ENCODE measurements at places on chromosomes 16 and 17. TPM values are rescaled to one million over a fixed set of nuclear protein-coding genes. Genes with fewer than 3 reads are reported as not detected.

GRCh38 chr17:36532435-36532975 lies 2.2 kb downstream of the MYO19 start:
- no peak for DNase-seq

- DNase-seq: no peak
Measured at GRCh38 chr16:1865902-1866690, 5.9 kb downstream of the MEIOB start.

GRCh38 chr16:88352261-88353200 lies 30.2 kb upstream of the ZNF469 start:
- DNase-seq: no peak

GRCh38 chr16:25035494-25036405 lies 20.6 kb upstream of the ARHGAP17 start:
- DNase-seq: no peak

- no peak for DNase-seq
Measured at GRCh38 chr16:46787909-46788308, 39.8 kb upstream of the MYLK3 start.

DNA sequence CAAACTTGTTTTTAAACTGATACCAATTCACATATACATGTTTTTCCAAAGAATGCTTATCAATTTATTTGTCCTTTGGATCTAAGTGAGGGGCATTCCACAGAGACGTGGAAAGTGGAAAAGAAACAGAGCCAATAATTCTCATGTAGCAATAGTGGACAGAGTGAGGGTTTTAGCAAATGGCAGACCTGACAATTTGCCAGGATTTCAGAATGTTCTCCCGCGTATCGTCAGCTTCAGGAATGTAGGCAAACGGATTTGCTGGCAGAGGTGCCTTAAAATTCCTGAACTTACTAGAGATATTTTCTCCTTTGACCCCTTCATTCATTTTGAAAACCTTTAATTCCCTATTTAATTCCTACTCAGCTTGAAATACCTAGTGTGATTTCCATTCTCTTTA lies 193.4 kb upstream of the CPHXL start:
- no peak for DNase-seq

GRCh38 chr17:19274893-19275292 lies 37.7 kb downstream of the EPN2 start:
- no peak for DNase-seq

- DNase-seq: no peak
Measured at GRCh38 chr17:81863123-81863675, 2.9 kb upstream of the P4HB start.

GRCh38 chr16:78057803-78058564 lies 35.6 kb downstream of the CLEC3A start:
- DNase-seq: no peak

DNA sequence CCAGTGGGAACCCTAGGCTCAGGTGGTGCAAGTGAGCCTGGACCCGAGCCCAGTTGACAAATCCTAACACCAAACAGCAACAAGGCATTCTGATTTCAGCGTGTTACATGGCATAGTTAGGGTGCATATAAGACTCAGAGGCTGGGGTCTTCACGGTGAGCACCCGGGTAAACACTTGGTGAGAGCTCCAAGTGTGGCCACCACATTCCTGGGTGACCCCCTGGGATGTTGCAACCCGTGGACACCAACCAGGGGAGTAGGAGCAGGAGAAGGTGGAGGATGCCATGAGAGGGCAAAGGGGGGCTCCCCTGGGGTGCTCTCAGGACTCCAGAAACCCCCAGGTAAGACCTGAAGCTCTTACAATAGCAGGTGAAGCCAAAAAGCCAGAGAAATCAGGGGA lies 69.9 kb upstream of the CDH5 start:
- DNase-seq: peak; percentile 50

DNA sequence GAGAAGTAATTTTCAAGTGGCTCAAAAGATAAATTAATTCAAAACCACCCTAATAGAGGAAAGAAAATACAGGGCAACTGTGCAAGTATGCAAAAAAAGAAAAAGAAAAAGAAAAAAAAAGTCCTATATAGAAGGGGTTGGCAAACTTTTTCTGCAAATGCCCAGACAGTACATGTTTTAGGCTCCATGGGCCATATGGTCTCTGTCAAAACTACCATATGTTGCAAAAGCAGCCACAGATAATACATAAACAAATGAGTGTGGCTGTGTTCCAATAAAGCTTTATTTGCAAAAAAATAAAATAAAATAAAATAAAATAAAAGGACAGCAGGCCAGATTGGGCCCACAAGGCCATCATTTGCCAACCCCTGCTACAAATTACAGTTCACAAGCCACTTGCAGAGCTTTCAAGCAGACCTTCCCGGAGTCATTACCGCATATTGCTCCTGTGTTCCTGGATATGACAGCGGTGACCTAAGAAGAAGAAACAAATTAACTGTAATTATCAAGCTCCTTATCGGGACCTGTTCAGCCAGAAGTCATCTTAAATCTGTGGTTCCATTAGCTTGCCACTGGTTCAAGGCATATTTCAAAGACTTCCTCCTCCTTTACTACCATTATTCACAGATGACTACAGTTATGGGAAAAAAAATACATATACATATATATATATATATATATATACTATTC lies 15.9 kb downstream of the ZC3H7A start:
- DNase-seq: no peak

GRCh38 chr17:44417553-44417952 lies 28.1 kb upstream of the ITGA2B start:
- DNase-seq: no peak

- no peak for DNase-seq
Measured at GRCh38 chr17:310111-311010, 42.2 kb downstream of the RPH3AL start.

DNA sequence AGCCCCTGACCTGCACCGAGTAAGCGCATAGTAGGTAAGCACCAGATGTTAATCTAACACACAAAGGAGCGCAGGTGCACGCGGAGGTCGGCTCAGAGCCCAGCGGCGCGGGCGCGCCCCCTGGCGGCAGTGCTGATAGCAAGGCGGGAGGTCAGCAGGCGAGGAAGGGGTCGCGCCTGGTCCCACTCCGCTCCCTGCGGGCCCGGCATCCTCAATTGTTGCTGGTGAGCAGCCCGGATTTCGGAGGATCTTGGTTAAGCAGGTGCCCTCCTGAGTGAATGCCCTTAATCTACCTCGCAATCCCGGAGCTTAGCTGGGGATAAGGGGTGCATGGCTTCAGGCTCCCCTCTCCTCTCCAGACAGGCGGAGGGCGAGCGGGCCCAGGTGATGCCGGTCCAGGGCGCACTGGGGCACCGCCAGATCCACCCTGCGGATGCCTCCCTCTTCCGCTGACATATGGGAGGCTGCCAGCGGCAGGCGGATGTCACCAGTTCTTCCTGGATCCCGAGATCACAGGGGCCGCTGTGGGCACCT lies 4.0 kb upstream of the WNT3 start:
- DNase-seq: no peak

The HS3ST2 gene
- total RNA-seq: 0.30 TPM

The ABCA8 gene
- 5.5 TPM for total RNA-seq

The MRPS23 gene
- 7.4 TPM for total RNA-seq

The AATF gene
- 38.2 TPM for total RNA-seq

The PRAC2 gene
- total RNA-seq: not detected

The SHPK gene
- 21.9 TPM for total RNA-seq

The TMEM97 gene
- total RNA-seq: 28.2 TPM

The NUBP1 gene
- 19.2 TPM for total RNA-seq

The TMEM219 gene
- total RNA-seq: 109 TPM
